ENCODE measurements at places on chromosomes 1 and 21.

DNA sequence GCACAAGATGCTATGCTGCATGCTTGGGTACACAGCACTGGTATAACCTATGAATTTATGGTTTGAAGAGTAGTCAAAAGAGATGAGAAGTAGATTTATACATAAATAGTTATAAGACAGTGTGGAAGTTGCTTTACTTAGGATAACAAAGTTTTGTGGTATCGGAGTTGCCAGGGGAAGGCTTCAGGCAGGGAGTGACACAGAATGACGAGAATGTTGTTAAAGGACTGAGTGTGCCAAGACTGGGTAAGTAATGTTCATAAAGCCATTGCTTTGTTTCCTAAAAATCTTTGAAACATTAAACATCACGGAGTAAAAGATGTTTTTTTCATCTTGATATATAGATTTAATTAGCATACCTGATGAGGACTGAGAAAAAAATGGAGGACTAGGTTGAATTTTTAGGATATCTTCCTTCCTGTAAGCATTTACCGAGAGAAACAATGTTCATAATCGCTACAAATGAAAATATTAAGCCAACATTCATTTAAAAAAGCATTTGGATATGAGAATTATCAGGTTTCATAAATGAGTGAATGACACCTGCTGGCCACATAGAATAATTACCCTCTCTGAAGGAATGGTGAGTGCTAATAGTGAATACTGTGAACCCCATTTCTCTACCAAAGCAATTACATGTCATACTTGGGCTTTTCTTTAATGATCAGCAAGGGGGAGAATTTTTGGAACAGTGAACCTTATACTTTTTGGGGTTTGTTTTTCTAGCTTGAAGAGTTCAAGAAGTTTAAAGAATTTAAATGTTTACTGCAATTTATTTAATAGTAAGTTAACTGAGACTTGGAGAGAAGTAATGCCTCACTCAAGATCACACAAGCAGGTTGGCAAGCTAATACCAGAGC, 28.4 kb downstream of the EXTL2 start:
- no peak for DNase-seq

DNA sequence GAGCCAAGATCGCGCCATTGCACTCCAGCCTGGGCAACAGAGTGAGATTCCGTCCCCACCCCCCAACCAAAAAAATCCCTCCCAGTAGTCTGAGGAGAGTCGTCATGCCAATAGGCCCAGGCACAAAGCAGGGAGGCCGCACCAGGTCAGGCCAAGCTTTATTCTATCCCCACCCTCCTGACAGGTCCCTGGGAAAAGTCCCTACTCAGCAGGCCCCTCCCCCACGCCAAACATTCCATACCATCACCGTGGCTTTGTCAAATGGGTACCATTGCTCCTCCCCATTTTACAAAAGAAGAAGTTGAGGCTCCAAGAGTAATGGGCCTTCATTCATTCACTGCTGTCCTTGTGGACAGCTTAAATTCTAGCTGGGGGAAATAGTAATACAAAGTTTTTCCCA, 5.3 kb downstream of the GPR3 start:
- DNase-seq: no peak

- peak; percentile 61 for DNase-seq
Observed at GRCh38 chr1:7478809-7479499, 292.1 kb upstream of the VAMP3 start.

DNA sequence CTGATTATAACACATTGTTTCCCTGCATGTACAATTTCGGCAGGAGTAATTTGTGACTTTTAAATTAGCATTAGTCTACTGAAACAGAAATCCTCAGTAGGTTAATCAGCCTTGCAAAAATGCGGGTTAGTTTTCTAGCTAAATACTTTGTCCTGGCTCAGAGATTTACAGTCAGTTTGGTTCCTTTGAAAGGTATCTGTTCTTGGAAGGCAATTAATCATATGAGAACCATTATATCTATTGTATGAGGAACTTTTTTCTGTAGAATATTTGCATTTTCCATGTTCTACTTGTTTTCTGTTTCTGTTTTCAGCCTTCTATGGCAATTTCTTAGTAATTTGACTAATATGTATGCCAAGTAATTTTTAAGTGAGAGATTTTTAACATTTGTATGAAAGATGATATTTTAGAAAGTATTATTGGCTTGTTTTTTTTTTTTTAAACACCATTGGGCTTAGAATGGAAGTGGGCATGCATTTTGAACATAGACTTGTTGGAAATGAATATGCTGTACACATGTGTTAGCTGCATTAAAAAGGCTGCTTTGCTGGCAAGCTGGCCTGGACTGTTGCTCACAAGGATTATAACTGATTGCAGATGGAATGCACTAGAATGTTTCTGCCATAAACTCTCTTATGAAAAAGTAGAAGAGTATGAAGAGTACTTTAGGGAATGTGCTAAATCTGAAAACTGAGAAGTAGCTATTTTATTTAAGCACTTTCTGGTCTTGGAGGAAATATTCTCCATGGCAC, 26.2 kb downstream of the KIF1B start:
- no peak for DNase-seq

- no peak for DNase-seq
Observed at GRCh38 chr1:247180581-247180980, 8.8 kb upstream of the ZNF124 start.

- DNase-seq: no peak
Observed at GRCh38 chr1:31765041-31765467, 914 bp upstream of the ADGRB2 start.

DNA sequence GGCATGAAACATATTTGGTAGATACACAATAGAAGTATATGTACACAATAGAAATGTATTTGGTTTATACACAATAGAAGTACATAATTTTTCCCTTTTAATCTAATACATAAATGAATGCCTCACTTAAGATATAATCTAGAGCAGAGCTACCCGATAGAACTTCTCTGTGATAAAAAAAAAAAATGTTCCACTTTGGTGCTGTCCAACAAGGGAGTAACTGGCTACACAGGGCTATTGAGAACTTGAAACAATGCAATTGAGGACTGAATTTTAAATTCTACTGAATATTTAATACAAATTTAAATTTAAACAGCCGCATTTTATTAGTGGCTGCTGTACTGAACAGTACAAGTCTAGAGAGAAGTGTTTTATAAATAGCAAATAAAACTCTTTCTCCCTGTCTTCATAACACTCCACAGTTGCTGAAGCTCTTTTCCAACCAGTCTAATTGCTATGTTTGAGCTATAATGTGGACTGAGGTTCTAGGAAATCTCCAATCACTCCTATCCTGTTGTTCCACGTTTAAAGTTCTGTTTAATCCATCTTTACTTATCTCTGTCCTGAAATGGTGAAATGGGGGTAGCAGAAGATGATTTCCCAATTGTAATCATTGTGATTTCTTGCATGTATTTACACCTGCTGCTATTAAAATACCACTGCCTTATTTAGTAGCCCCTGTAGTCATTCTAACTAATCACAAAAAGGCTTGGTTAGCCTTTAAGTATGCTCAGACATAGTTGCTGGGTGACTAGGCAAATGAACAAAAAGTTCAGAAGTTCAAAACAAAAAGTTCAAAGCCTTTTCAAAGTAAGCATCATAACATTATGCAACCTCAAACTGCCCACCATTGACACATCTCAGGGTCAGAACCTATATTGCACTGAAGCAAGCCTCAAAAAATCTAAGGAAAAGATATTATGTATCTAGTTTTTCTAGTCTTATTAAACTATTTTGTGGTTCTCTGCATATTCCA, 192.3 kb upstream of the C1orf87 start:
- DNase-seq: no peak

DNA sequence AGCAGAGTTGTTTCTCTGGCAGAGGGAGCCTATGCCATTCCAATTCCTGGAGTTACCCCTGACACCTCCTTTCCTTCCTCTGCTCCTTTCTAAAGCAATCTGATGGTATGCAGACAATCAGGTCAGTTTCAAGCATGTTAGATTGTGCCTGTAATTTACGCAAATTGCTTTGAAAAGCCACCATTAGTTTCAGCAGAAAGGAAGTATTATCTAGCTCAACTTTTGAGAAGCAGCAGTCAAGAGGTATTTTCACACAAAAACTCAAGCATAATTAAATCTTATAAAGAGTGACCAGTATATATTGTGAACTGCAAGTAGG, 2.2 kb downstream of the ERRFI1 start:
- DNase-seq: no peak

GRCh38 chr1:15343099-15343498, 66.6 kb upstream of the EFHD2 start:
- DNase-seq: no peak

GRCh38 chr1:153678519-153679336, at the start of gene NPR1:
TSS of gene NPR1 (plus strand) at chr1:153678688. CDS start at chr1:153679109, 421 bp downstream.
- DNase-seq: peak; percentile 37

DNA sequence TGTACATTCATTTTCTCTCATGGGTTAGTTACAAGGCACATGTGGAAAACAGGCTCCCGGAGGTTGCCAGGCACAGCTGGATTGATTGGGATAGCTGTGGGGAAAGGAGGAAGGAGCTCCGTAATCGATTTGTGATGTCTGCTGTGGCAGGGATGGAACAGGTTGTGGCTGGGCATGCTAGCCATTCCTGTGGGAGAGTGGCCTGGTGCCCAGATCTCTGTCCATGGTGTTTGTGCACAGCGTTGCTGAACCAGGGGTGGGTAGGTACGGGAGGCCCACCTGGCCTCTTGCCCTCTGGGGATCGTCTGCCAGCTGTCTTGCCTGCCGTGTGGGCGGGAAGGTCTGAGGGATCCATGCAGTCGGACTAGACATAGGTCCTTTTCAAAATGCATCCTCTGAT, 302.8 kb upstream of the VAMP3 start:
- DNase-seq: no peak

- DNase-seq: no peak
Observed at GRCh38 chr1:179831852-179832699, 45.5 kb downstream of the TOR1AIP2 start.

DNA sequence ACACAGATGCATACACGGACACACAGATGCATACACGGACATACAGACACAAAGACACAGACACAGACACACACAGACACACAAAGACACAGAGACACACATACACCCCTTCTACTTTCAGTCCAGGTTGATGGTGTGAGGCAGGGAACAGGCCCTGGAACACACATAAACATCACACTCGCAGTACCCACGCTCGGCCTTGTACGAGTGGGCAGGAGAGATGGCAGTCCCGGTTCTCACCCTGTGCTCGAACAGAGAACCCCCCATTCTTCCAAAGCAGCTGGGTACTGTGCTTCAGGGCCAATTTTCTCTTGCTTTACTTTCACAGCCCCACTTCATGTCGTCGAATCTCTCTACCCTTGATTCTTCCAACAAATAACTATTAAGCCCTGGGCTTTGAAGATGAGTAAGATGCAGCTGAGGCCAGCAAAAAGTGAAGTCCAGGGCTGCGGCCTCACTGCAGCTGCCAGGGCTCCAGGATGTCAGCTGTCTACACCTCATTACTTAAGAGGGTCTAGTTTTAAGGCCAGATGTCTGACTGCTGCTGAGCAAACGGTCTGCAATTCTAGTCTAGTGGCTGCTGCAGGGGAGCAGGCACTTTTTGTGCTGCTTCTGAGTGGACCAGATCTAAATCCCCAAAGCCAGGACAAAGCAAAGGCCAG, 90.1 kb downstream of the PGBD5 start:
- no peak for DNase-seq

DNA sequence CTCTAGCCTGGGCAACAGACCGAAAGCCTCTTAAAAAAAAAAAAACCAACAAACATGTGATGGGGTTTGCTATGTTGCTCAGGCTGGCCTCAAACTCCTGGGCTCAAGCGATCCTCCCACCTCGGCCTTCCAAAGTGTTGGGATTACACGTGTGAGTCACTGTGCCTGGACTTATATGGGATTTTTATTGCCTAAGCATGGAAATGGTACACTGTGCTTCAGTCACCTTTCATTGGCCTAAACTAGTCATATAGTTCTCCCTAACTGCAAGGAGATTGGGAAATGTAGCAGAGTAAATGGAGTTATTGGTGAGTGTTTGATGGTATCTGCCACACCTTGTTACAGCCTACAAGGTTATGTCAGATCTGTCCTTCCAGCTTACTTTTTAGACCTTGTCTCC, 17.2 kb upstream of the MEF2D start:
- DNase-seq: peak; percentile 42

- DNase-seq: no peak
Observed at GRCh38 chr1:185111873-185112272, 44.9 kb downstream of the TRMT1L start.

- no peak for DNase-seq
Observed at GRCh38 chr1:239909898-239910297, 181.8 kb upstream of the FMN2 start.

DNA sequence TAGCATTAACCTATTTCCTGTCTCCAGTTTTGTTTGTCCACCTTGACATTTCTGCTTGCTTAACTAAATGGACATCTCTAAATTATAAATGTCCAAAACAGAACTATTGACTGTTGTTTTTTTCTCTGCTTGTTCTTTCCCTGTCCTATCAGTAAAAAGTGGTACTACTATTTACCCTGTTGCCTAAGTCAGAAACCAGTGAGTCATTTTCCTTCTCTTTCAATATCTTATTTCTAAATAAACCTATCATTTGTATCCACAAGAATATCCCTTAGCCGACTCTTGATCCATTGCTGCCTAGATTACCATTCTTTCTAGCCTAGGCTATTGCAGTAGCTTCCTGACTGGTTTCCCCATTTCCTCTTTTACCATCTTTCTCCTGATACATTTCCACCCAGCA, 22.5 kb downstream of the MIER1 start:
- no peak for DNase-seq

DNA sequence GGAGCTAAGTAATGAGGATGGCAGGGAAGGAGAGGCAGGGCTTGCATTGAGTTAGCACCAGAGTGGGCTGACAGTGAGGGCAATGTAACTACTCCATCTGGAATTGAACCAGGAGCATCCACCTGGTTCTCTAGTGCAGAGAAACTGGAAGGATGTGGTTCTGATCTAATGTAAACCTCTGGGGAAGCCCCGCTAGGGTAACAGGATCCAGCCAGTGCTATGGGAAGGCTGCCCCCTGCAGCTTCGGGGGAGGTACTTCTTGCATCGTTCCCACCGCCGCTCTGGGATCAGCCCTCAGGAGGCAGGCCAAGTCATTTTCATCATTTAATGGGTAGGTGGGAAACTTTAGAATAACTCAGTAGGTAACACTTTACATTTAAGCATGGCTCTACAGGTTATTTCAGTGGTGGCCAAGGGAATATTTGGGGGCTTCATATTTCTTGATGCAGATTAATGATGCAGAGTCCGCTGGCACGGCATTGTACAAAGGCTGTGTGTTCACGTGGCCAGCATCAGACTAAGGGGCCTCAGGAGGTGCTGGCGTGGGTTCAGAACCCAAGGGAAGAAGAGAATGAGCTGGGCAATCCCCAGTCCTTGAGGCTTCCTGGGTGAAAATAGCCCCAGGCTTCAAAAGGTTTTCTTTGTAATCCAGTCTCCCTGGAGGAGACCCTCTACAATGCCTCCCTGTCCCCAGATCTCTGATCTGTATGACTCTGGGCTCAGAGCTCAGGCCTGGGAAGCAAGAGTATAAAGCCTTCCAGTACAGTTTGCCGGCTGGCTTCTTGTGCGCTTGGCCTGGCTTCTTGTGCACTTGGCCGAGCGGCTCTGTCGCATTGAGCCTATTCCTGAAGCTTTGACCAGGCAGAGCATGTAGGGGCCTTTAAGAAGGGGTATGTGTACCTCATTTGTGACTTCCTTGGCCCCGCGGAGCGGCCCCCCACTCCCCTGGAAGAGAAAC, 26.4 kb upstream of the KAZN start:
- DNase-seq: no peak

Data from Peyer's patch (tissue), 4 donors.